ENCODE measurements at places on chromosomes 1 and 21. TPM values are rescaled to one million over a fixed set of nuclear protein-coding genes. Genes with fewer than 3 reads are reported as not detected.

GBP5 gene
- 0.56 TPM for total RNA-seq

ATP1A2 gene
- 0.26 TPM for total RNA-seq

LRRC71 gene
- total RNA-seq, result not detected

KCNC4 gene
- 4.8 TPM for total RNA-seq

KRTAP19-8 gene
- not detected for total RNA-seq

CYP4A11 gene
- total RNA-seq, result not detected

DDAH1 gene
- total RNA-seq, result 28.6 TPM

CCDC28B gene
- total RNA-seq, result 15.8 TPM

CFAP410 gene
- total RNA-seq, result 23.1 TPM

MYOC gene
- not detected for total RNA-seq

PRAMEF10 gene
- total RNA-seq, result not detected

CEP104 gene
- total RNA-seq, result 42.3 TPM

ANGEL2 gene
- total RNA-seq, result 36.0 TPM

TRNAU1AP gene
- total RNA-seq, result 33.7 TPM

OR2L13 gene
- total RNA-seq, result not detected

C1QTNF12 gene
- total RNA-seq, result 2.5 TPM

PLA2G2A gene
- 26.1 TPM for total RNA-seq

VPS26C gene
- 37.9 TPM for total RNA-seq

KCNA2 gene
- total RNA-seq, result 0.40 TPM

C1QA gene
- total RNA-seq, result not detected

SLC45A3 gene
- total RNA-seq, result 4.2 TPM

CFHR4 gene
- total RNA-seq, result not detected

PRKCZ gene
- 64.4 TPM for total RNA-seq

Measured in type B pancreatic cell (in vitro differentiated cells).